GM06990 (cell line): ENCODE measurements at places on chromosomes 5 and 9.

- no peak for DNase-seq
Measured at GRCh38 chr5:28734396-28734795, 1696.0 kb upstream of the CDH9 start.

- DNase-seq: no peak
Measured at GRCh38 chr5:65243161-65243560, 238.6 kb downstream of the ADAMTS6 start.

- no peak for DNase-seq
Measured at GRCh38 chr9:114123031-114123977, 24.2 kb upstream of the KIF12 start.

- no peak for DNase-seq
Measured at GRCh38 chr9:134630393-134630790, 11.2 kb upstream of the COL5A1 start.

DNA sequence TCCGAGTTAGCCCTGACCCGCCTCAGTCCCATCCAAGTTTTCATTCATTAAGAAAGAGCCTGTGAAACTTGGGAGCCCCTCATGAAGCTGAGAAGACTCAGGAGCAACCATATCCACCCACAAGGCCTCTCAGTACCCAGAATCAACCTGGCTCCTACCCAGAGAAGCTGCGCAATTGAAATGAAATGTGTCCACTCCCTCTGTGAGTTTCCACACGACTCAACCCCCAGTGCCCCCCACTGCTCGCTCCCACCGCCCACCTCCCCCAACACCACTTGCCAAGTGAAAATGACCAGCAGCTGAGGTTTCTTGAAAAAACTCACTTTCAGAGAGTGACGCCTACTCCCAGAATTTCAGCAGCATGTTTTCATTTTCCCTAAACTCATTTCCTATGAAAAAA is 104.6 kb downstream of the CDK5RAP2 start:
- DNase-seq: no peak

DNA sequence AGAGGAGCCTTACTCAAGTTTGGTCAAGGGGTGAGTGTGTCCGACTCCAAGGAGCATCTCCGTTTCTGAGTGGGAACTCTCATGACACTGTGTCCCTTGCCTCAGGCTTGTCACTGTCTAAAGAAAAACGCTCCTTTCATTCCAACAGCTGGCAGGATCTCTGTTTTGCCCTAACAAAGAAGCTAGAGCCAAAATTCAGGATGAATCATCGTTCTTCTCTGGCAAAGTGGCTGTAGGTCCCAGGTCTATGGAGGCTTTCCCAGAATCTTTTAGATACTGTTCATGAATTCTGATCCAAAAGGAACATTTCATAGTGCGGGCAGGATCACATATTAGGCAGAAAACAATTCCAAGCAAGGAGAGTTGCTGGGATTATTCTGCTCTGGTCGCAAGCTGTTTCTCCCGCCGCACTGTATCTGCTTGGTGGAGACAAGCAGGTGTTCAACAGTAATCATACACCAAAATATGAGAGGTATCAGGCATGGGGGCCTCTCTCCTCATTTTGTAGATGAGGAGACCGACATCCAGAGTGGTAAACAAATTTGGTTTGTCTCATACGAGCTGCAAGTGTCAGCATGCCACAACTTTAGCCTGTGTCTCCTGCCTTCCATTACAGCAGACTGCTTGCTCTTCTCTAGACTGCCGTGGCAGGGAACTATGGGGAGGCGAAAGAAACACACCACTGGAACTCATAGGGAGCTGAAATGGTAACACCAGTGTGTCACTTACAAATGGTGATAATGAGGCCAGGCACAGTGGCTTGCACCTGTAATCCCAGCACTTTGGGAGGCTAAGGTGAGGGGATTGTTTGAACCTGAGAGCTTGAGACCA is 72.6 kb downstream of the ENTREP1 start:
- DNase-seq: no peak

- no peak for DNase-seq
Measured at GRCh38 chr9:76580820-76581219, 121.8 kb downstream of the GCNT1 start.

DNA sequence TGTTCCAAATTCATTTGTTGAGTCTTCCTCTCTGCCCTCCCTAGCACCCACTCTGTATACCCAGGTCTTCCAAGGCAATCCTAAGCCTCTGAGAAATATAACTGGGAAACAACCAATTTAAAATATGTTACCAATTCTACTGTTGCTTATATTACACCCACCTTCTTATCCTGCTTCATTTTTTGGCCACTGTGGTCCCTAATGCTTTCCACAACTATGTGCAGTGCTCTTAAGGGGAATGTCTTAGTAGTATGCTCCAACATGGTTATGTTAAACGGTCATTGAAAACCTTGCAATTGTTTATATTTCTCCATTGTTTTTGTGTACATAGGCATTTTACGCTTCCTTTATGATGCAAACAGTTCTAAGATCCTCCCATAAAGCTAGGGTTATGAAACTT is 273.1 kb upstream of the HAPLN1 start:
- DNase-seq: no peak

DNA sequence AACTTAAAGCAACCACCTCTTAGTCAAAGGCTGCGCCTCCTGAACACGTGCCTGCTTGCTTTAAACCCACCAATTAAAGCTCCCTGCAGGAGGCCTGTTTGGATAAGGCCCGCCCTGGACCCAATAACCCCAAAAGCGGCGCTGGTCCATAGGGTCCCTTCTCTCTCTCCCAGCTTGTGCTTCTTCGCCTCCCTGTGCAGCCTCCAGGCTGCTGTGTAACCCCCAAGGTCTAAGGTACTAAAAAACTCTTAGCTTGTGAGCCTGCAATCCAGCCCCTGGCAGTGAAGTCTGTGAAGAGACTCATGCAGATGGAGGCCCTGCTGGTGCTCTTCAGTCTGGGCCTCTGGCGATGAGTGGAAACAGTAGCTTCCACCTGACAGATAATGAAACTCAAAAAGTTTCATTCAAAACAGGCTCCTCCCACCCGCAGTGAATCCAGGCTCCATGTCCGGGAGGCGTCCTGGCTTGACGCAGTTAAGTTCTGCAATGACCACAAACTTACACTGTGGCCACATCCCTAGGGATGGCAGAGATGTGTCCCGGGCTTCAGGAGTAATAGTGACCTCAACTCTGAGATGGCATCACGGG is 97.3 kb downstream of the PRRT1B start:
- no peak for DNase-seq
